ENCODE measurements at places on chromosomes 6 and 20.

GRCh38 chr20:55160037-55160436, 684.6 kb downstream of the DOK5 start:
- DNase-seq, result no peak

DNA sequence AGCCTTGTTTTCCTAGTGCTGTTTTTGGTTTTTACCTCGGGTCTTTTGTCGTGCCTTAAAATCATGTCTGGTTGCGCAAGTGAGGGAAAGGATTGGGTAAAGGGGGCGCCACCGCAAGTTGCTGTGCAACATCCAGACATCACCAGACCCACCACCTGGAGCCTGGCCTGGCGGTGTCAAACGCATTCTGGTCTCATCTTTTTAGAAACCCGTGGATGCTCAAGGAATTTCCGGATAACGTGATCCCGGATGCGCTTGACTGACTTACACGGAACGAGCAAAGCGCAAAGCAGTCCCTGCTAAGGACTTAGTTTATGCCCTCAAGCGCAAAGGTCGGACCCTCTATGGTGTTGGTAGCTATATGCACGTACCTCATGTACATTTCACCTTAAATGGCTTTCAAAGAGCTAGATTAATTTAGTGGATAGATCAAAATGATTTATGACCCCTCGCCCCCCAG, 105.2 kb downstream of the OR2B2 start:
- DNase-seq, result no peak

DNA sequence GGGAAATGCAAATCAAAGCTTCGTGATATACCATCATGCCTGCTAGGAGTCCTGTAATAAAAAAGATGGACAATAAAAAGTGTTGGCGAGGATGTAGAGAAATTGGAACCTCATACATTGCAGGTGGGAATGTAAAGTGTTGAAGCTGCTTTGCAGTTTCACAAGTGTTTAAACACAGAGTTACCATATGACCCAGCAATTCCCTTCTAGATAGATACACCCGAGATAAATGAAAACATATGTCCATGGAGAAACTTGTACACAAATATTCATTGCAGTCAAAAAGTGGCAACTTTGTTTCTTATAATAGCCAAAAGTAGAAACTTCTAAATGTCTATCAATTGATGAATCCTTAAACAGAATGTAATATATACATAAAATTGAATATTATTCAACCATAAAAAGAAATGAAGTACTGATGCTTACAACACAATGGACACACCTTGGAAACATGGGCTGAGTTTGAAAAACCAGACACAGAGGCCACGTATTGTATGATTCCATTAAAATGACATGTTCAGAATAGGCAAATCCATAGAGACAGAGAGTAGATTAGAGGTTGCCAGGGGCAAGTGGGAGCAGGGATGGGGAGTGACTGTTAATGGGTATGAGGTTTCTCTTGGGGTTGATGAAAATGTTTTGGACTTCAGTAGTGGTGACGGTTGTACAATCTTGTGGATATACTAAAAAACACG, 20.8 kb upstream of the ERVFRD-1 start:
- no peak for DNase-seq

DNA sequence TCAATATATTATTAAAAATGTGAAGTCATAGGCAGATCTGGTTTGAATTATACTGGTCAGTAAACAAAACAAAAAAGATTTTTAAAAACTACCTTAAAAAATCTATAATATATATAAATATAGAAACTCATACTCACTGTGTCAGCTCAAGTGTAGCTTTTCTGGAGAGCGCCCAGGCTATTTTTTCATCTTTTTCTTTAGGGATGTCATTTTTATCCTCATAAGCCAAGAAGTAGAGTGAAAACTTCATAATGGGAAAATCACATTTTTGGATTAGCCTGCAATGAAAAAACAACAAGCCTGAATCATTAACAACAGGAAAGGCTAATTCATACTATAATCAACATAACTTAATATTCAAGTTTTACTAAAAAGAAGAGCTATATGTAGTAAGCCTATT, 18.7 kb downstream of the GLO1 start:
- no peak for DNase-seq

DNA sequence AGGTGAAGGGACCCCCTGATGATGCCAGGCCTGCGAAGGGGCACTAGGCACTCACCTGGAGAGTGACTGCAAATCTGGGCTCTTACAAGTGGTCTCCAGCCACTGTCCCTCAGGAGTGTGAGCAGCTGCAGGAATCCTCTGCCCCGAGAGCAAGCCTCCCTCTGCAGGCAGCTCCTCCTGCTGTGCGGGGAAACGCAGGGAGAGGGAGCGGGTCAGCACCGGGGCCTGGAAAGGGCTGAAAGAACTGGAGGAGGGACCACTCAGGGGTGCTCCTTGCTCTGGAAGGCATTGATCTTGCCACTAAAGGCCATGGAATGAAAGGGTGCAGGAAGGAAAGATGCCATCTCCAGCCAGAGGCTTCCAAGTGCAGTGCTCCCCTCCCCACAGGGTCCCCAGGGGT, 168.0 kb downstream of the CDH4 start:
- no peak for DNase-seq

GRCh38 chr6:674956-675355, 18.0 kb downstream of the EXOC2 start:
- DNase-seq, result no peak

- DNase-seq, result no peak
Observed at GRCh38 chr6:137878029-137878428, 11.0 kb downstream of the TNFAIP3 start.

DNA sequence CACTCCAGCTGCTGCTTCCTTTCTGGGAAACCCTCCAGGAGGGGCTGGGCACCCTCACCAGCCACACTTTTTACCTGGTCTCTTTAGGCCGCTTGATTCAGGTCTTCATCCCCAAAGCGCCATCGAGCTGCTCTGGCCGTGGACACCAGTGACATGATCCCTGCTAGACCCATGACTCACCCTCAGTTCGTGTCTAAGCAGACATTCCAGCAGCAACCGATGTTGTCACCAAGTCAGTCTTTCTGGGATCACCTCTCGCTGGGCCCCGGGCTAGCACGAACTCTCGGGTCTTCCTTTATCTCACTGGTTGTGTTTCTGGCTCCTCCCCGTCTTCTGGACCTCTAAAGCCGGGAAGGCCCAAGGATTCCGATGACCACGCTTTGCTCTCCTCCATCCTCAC, 43.0 kb upstream of the GPR31 start:
- DNase-seq, result no peak
